ENCODE measurements at places on chromosomes 6 and 20.

- DNase-seq = no peak
Measured at GRCh38 chr6:142855893-142856623, 88.9 kb downstream of the HIVEP2 start.

- DNase-seq = no peak
Measured at GRCh38 chr6:130424710-130425109, 58.9 kb downstream of the TMEM200A start.

- DNase-seq = no peak
Measured at GRCh38 chr20:1304710-1305515, 24.0 kb downstream of the SDCBP2 start.

DNA sequence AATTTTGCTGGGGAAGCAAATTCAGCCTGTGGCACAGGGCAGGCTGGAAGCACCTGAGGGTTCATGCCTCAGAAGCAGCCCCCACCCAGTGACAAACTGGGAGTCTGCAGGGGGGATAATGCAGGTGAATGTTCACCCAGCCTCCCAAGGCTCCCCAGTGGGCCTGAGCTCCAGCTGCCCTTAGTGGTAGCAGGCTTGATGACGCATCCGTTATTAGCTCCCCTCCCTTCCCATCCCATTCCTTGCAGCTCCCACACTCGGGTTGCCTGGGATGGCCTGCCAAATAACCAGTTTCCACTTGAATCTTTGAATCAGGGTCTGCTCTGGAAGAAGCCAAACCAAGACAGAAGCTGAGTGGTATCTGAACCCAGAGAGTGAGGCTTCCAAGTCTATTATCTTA lies 15.8 kb downstream of the KCNK15 start:
- DNase-seq = no peak

DNA sequence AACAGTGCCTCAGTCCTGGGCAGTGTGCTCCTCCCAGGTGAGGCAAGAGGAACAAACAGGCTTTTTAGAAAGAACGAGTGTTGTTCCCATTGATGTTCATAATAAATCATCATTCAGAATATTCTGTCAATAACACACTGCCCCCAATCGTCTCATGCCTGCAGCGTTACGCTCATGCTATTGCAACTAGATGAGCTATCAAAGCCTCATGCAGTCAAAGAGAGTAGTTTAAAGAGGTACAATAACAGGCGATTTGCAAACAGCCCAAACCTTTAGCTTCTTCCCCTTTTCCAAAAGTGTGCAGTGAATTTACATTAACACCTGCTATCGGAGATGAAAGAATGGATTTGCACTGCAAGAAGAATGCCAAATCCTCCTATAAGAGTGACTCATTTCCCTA lies 1164.7 kb upstream of the MAP3K7 start:
- DNase-seq = no peak

DNA sequence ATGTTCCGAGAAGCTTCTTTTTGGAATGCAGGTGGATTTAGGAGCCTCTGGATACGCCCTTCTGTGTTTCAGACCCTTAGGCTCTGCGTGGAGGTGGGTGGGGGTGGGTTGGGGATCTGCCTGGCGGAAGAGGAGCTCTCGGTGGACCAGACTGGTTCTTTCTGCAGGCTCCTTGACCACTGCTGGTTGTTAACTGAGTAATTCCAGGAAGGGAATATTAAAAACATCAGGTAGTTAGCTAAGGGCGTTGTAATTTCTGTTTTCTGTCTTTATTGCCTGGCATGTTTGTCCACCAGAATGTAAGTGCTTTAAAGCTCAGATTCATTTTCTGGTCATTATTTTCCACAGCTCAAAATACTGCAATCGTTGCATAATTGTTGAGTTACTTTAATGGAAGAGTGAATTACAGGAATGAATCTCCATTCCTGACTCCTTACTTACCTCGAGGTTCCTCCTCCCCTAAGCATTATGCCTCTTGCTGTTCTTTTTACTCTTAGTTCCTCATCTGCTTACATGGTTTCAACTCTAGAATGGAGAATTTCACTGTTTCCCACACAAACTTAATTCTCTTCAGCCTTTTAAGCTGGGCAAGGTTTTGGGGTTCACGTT lies 5.9 kb downstream of the CDYL start:
- no peak for DNase-seq

- DNase-seq = no peak
Measured at GRCh38 chr6:2845880-2846208, 4.2 kb upstream of the SERPINB1 start.

GRCh38 chr6:169159331-169159730 lies 94.3 kb downstream of the THBS2 start:
- DNase-seq = no peak

- DNase-seq = no peak
Measured at GRCh38 chr6:85026021-85026420, 261.6 kb upstream of the TBX18 start.

DNA sequence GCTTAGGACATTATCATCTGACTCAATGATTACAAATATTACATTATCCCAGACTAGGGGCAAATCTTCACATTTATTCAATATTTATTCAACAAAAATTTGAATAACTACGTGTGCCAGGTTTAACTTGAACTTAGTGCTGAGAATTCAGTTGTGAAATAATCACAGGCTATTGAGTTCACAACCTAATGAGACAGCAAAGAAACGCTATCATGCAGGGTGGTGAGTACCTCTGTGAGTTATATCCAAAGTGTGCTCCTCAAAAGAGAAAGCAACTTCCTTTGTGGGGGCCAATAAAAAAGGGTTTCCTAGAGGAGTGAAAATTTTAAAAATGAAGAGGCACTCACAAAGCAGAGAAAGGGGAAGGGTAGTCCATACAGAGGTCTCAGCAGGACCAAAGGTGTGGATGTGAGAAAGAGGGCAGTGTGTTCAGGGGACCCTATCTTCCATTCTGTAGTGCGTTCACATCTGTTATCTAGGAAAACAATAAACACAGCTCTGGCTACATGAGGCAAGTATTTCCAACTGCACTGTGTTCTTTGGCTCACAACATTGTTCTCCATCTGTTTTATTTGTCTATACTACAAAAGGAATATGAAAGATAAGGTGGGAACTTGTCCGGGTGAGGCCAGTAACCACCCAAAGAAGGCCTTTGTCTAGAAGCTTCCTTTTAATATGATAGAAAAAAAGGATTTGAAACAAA lies 155.4 kb upstream of the MARCKS start:
- no peak for DNase-seq

DNA sequence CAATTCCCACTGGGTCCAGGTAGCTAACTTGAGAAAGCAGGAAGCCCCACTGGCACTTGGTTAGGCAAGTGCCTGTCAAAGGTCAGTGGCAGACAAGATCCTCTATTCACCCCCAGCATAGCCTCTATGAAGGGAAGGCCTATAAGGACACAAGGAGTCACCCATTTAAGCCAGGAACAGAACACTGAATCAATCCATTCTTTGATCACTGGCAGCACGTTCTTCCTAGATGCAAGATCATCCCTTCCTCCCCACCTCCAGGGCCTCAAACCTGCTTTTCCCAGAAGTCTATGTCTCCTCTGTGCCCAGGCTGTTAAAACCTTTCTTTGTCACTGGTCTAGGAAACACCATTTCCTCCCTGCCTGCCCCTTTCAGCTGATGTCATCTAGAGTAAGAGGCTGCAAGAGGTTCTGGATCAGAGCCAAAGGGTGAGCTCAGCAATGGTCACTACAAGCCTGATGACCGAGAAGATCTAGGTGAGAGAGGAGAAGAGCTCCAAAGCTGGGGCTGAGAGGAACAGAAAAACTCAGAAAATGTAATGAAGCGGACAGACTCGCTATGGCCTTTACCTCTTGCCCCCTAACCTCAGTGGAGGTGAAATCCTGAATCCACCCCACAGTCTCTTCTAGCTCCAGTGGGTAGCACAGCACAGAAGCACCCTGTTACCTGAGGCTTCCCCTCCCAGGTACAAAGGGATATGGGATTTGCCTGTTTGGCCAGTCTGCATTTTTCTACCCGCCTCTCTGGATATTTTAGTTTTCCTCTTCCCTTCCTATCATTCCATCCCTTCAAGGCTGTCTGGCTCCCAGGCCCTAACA lies 1.8 kb downstream of the GTPBP2 start:
- no peak for DNase-seq

DNA sequence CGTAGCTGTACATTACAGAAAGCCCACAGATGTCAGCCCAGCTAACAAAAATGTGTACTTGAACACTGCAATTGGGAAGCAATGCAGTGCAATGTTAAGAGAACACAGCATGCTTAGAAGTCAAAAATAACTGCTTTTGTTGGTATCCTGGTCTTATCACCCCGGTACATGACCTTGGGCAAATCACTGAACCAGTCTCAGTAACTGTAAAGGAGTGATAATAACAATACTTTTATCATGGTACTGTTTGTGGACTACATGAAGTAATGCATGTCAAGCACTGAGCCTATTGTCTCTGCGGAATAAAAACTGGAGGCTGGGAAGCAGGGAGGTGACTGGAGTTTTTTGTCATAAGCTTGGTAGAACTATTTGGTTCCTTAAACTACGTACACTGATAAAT lies 44.7 kb upstream of the SPDEF start:
- no peak for DNase-seq

DNA sequence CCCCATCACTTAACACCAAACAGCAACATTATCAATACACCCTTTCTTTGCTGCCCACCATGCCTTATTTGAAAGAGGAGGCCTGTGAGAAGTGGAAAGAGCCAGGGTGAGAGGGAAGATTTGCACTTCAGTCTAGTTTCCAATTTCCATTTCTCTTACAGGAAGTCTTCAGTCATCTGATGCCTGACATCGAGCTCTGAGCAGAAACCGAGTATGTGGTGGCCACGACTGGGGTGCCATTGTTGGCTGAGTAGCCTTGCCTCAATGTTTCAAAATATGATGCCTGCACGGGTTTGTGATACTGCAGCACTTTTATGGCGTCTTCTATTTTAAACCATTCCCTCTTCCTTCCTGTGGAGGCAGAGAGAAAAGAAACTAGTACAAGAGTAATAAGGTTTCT lies 39.8 kb upstream of the SMIM29 start:
- no peak for DNase-seq

DNA sequence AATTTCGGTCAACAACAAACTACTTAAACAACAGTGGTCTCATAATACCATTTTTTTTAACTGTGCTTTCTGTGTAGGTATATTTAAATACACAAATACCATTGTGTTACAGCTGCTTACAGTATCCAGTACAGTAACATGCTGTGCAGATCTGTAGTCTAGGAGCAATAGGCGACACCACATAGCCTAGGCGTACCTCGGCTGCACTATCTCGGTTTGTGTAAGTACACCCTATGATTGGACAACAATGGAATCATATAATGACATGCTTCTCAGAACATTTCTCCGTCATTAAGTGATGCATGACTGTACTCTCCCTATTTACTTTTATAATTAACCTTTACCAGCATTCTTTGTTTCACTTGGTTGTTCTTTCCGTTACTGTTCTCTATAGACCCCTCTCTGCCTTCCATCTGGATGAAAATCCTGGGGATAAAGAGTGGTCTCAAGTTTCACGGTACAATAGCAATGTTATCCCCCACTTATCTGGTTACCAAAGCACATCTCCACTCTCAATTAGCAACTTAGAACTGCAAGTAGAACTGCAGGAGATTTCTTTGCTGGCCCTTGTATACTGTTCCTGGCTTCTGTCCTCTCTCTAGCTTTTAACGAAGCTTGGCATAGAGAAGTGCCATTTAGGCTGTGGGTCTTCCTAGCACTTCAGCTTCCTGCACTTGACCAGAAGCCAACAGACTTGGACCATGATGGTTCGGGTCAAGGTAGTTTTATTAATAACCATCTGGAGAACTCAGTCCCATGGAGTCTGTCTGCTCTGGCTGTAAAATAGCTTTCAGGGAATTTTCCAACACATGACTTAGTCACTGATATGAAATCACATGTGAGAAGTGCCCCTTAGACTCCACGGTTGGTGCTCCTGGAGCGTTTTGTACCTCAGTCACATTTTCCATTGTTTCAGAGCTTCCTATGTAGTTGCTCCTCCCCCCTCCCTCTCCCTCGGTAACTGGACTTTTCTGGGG lies 80.4 kb upstream of the POPDC3 start:
- no peak for DNase-seq

DNA sequence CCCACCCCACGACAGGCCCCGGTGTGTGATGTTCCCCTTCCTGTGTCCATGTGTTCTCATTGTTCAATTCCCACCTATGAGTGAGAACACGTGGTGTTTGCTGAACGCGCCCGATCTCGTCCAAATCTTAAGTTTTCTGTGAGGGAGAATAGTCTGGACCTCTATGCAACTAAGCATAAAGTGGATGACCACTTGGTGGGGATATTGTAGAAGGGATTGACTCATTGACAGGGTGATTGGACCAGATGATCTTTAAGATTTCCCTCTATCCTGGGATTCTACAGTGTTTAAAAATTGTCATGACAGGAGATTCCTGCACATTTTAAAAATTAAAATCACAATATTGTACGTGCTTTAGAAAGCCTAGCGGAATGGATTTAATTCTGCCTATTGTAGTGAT lies 141.3 kb downstream of the TRMT11 start:
- DNase-seq = no peak

DNA sequence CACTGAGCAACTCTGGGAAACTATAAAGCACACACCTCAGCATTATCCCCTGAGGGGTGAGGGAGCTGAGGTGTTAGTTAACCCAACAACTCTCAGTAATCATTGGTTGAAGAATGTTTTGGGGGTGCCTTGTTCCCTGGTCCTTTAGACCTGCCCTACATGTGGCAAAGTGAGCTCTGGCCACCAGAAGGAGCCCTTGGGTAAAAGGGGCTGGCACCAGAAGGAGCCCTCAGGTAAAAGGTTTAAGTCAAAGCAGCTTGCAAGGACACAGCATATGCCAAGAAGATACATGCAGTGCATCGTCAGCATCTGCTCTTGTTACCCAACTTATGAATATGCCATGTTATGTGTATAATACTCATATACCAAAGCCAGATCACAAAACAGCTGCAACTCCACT lies 1081.7 kb downstream of the KIF16B start:
- DNase-seq = no peak

GRCh38 chr20:50585214-50585613 lies 75.0 kb downstream of the PTPN1 start:
- no peak for DNase-seq

- no peak for DNase-seq
Measured at GRCh38 chr6:35725721-35726438, 11.0 kb upstream of the ARMC12 start.

GRCh38 chr20:39036851-39037250 lies 74.7 kb downstream of the DHX35 start:
- DNase-seq = no peak

GRCh38 chr6:140462453-140463311 lies 1088.2 kb upstream of the CITED2 start:
- no peak for DNase-seq

DNA sequence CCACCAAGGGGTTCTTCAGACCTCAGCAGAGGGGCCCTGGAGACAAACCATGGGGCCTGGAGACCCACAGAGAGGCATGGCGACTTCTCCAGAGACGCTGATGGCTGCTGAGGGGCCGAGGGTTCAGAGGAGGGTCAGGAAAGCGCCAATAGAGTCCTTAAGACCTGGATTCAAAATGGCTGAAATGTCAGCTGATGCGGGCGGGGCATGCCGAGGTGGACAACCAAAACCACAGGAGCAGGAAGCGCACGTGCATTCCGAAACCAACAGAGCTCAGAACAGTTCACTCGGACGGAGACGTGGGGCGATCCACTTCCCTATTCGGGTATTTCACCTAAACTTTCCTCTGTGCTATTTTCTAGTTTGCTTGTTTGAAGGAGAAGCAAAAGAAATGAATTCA lies 99.9 kb upstream of the RIN2 start:
- DNase-seq = no peak

GRCh38 chr6:30705620-30706019 lies 11.5 kb downstream of the MDC1 start:
- DNase-seq = no peak

GRCh38 chr6:94045099-94045829 lies 625.9 kb upstream of the EPHA7 start:
- no peak for DNase-seq

Data from effector CD8-positive, alpha-beta T cell (primary cell).